Gastroesophageal sphincter (tissue), 4 donors: ENCODE measurements at places on chromosomes 1 and 21. TPM values are rescaled to one million over a fixed set of nuclear protein-coding genes. Genes with fewer than 3 reads are reported as not detected.

- ATAC-seq = no peak
Measured at GRCh38 chr1:30506291-30507015, 216.9 kb downstream of the MATN1 start.

The ATAD3C gene
- total RNA-seq = 0.47 TPM

- ATAC-seq = no peak
Measured at GRCh38 chr1:153040950-153041631, at the start of gene SPRR2D. TSS of gene SPRR2D (minus strand) at chr1:153041120. CDS start at chr1:153040346, 774 bp downstream.

DNA sequence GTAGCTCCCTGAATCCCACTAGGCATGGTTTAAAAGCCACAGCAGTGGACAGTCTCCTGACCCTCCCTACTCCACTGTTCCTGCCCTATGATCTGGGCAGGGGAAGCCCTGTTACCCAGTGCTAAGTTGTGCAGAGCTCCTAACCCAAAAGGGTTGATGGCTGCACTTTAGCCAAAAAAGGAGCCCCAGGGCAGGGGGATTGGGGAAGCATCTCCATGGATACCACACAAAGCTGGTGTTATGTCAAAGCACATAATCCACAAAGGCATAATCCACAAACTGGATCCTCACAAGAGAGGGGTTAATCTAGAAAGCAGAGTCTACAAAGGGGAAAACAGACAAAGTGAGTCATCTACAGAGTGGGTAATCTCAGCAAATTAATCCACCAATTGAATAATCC, 5.7 kb downstream of the RSPO1 start:
- ATAC-seq = no peak

The CNTN2 gene
- total RNA-seq = 1.5 TPM

The OR6K2 gene
- not detected for total RNA-seq

The RCC1 gene
- total RNA-seq = 5.8 TPM

DNA sequence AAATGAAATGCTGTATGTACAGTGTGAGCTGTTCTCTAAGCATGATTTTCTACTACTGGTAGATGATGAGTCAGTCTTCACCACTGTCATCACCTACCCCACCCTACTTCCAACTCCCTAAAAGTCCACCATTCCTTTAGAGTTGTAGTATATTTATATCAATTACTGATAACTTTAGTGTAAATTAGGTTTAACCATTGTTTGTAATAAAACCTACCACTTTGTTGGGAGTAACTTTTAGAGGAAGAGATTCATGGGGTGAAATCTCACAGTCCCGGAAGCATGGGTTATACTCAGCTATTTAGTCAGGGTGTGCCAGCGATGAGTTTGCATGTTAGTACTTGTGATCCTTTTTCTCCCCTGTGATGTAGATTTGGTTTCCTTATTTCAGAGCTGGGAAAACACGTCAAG, 17.1 kb downstream of the MORC3 start:
- no peak for ATAC-seq

- no peak for ATAC-seq
Measured at GRCh38 chr1:2969845-2970291, 51.4 kb upstream of the ACTRT2 start.

DNA sequence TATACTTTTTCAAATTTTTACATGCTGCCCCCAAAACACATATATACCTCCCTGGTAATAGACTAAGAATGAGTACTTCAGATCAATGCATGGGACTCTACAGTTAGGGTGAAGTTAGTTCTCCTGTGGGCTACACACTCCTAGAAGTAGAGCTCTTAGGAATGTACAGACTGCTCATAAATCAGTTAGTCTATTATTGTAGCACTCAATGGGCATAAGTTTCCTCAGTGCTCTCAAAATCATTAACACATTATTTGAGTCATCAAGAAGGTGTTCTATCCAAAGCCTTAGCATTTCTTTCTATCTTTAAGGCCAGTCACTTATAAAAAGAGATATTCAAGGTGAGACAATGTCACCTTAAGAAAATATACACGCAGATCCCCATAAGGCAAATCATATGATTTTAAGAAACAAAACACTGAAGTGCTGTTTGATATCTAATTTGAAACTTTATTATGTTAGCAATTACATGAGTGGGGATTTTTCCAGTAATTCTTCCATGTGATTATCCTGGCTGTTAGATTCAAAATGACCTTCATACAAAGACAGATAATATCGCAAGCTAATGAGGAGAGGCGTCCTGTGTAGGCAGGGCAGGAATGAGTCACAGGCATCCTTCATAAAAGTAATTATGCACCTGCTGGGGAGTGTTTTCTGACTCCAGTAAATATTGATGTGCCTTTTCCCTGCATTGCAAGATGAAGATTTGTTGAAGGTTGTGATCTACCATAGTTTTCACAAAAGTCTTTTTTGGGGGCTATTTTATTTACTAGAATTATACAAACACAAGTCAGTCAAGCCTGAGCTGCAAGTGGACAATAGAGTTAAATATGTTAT, 167.2 kb upstream of the ATP1B1 start:
- ATAC-seq = no peak

The RABGGTB gene
- total RNA-seq = 54.9 TPM

GRCh38 chr1:61083013-61083806, 849 bp downstream of the NFIA start:
- ATAC-seq = peak; percentile 22

DNA sequence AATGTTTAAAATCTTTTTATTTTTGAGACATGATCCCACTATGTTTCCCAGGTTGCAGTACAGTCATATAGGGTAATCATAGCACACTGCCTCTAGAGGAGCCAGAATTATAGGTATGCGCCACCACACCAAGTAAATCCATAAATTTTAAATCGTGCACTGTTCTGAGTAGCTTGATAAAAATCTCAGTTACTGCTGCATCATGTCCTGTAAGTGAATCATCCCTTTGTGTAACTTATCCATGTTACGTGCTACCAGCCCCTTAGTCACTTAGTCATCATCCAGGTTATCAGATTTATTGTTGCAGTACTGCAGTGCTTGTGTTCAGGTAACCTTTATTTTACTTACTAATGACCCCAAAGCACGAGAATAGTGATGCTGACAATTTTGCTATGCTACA, 1770.9 kb downstream of the BRINP3 start:
- ATAC-seq = no peak

The DPT gene
- 75.2 TPM for total RNA-seq

- no peak for ATAC-seq
Measured at GRCh38 chr1:210089855-210090254, 142.7 kb upstream of the SERTAD4 start.

The PLA2G2F gene
- not detected for total RNA-seq

DNA sequence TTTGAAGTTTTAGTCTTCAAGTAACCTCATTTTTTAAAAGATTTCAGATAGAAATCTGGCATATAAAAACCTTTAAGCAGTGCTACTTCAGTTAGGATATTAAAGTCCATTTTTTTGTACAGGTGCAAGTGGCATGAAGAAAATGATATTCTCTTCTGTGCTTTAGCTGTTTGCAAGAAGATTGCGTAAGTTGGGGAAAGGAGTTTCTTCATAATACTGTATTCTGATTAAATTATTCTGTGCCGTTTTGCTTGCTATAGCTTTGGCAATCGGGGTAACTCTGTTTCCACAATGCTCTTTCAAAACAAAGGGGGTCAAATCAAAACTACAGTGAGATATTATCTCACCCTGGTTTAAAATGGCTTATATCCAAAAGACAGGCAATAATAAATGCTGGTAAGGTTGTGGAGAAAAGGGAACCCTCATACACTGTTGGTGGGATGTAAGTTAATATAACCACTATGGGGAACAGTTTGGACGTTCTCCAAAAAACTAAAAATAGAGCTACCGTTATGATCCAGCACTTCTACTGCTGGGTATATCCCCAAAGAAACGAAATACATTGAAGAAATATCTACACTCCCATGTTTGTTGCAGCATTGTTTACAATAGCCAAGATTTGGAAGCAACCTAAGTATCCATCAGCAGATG, 27.1 kb downstream of the MAEL start:
- no peak for ATAC-seq

DNA sequence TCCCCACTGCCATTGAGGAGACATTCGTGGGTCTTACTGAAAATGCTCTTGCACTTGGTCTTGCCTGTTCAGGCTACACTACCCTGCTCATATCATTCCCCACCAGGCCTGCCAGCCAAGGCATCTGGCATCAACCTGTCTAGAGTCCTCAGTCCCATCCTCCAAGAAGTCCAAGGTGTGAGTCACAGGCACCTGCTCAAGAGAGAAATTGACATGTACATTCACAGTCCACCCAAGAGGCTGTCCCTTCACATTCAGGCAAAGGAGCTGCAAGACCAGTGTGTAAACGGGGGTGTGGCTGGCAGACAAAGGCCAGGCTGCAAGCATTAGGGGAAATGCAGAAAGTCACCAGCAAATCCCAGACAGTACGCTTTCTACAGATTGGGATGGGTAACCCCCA, 13.1 kb upstream of the PLA2G2C start:
- no peak for ATAC-seq

The SDE2 gene
- 23.2 TPM for total RNA-seq

GRCh38 chr1:44842862-44843655, at the start of gene PTCH2:
TSS of gene PTCH2 (minus strand) at chr1:44843253. CDS start at chr1:44842932, 321 bp downstream.
- peak; percentile 93 for ATAC-seq

DNA sequence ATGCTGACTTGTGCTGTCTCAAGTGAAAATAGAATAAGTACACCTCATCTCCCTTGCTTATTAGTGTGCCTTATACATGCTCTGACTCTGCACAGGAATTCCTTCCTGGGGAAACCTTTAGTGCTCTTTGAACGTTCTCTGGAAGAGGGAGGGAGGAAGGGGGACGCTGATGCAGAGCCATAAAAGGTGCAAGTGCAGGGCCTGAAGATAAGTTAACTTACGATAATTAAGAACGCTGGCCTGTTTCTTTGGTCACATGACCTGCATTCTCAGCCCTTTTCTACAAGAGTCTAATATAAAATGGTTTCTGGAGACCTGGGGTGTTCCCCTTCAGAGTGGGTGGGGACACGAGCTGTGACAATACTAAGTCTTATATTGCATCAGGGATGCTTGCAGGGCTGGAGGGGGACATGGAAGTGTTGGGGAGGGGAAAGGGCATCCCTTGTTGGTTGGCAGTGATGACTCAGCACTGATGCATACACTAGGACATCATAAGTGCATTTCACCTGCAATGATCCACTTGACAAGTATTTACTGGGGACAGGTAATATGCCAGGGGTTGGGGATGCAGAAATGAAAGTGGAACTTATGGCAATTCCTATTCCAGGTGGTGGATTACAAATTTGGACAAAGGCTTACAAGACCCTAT, 26.3 kb upstream of the KIAA0040 start:
- no peak for ATAC-seq

DNA sequence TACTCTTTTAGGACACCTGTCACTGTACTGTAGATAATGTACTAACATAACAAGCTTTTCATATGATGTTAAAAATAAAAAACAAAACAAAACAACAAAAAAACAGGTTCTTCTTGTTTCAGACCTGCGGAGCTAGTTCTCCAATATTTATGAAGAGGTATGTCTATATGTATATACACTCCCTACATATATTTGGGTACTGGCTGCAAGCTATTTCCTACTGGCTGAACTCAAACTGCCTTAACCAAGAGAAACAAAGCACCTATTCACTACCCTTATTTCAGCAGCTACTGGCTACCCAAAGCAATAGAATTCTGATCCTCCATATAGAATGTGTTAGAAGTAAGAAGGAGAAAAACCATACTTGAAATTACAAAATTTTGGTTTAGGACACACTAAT, 73.5 kb downstream of the ABL2 start:
- ATAC-seq = no peak

DNA sequence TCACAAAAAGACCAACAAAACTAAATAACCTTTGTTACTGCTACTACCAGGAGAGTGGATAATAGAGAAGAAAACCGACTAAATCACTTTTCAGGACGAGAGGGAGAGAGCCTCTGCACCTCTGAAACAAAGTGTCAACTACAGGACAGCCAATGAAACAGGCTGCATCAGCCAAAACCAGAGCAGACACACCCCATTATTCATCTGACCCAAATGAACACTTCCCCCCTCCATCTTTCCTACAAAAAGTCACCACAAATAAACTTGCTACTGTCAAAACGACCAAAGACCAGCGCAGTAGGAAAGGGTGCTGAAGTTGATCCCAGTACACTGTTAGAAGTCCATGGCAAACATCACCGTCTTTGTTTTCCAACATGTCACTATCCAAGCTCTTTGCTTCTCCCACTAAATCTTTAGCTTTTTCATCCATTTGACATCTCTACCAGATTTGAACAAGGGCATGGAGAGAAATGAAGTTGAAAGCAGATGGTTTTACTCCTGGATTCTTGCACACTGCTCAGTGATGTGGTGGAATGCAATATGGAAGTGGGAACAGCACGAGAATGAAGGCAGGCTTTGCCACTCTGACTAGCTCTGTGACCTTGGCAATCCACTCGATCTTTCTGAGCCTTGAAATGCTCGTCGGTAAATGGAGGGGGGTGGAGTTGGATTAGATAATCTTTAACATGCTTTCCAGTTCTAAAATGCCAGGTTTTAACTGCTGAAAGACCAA, 20.5 kb downstream of the DSTYK start:
- no peak for ATAC-seq

The CELA3B gene
- total RNA-seq = not detected

The WNT9A gene
- 5.4 TPM for total RNA-seq

DNA sequence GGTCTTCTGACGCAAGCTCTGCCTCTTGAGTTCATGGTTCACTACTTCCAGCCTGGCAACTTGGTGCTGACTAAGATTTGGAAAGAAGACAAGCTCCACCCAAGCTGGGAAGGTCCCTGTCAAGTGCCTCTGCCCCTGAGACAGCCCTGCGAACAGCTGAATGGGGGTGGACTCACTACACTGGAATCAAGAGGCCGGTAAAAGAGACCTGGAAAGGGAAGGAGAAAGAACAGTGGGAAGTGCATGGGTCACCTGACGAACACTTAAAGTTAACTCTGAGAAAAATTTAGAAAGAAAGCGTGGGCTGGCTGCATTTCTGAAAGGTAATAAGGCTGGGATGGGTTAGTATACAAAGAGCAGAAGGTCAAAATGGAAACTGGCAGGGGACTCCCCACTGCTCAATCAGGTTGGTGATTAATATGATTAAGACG, 26.1 kb upstream of the ZNF496 start:
- peak; percentile 22 for ATAC-seq

The PRAMEF20 gene
- total RNA-seq = not detected

- ATAC-seq = no peak
Measured at GRCh38 chr1:63023171-63023570, 239.2 kb downstream of the ATG4C start.

DNA sequence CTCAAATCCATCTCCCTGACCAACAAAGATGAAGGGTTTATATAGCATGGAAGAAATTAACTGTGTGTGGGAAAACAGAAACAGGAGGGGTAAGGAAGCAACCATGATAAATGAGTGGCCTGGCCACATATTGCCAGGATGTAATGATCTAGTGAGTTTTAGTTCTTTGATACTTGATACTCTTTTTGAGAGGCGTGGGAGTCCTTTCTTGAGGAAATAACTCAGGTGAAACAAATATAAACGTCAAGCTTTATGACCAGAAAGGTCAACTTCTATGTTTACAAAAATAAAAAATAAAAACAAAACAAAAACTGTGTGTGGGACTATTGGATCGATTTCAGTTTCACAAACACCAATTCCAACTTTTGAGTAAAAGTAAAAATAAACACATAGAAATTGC, 860.8 kb upstream of the B3GALT2 start:
- ATAC-seq = no peak

DNA sequence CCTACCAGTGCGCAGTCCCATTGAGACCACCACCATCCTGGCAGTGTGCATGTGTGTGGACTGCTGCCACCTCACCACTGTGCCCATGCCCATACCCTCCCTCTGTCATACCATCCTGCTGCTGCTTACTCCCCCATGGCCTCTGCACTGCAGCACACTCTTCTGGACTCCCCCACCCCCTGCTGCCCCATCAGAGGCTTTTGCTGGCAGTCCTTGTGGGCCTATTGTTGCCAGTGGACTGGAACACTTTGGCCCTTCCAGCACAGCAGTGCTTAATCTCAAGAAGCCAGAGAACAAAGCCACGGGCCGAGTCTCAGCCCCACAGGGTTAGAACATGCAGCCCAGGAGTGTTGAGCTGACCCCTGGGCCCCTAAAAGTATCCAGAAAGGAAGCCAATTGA, 41.9 kb upstream of the IVNS1ABP start:
- no peak for ATAC-seq
